CD14-positive monocyte (primary cell): ENCODE measurements at places on chromosomes 2 and 18.

DNA sequence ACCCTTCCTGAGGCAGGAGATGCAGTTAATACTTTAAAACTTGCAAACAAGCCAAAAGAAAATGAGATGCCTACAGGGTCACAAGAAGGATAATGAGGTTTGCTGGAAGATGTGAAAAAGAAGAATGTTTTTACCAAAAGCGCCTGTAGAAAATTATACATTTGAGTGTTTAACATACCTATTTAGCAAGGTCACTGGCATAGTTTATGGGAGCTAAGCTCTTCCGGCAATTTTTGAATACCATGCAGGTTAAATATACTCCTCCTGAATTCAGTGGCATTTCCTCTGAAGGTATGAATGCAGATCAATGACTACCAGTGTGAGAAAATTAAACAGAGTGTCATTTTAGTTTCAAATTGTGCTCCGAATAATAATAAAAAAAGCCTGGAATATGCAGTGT, 21.2 kb upstream of the MAP3K20 start:
- no peak for DNase-seq

- DNase-seq, result no peak
Measured at GRCh38 chr2:178377046-178377445, 73.9 kb downstream of the PRKRA start.

DNA sequence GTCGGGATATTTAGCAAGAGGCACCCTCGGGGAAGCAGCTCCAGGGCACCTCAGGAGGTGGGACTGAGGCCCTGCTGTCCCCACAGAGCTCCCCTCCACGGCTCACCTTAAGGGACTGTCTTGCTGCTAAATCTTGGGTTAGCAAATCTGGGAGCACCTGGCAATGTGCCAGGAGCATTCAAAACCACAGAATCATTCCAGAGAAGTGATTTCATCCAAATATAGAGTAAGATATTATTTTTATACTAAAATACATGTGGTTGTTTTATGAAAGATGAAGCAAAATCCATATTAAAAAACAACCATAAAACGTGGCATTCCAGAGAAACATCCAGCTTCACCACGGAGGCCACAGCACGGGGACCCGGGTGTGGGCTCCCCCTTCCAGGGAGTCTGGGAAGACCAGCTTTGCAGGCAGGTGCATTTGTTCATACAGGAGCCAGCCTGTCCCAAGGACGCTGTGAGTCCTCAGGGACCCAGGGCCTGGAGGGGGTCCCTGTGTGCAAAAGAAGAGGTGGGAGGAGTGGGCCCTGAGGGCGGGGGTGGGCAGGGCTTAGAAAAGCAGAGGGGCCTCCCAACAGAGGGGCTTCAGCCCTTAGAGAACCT, 16.3 kb downstream of the HS1BP3 start:
- DNase-seq, result no peak

- no peak for DNase-seq
Measured at GRCh38 chr2:48529676-48530032, 300 bp upstream of the STON1 start.

DNA sequence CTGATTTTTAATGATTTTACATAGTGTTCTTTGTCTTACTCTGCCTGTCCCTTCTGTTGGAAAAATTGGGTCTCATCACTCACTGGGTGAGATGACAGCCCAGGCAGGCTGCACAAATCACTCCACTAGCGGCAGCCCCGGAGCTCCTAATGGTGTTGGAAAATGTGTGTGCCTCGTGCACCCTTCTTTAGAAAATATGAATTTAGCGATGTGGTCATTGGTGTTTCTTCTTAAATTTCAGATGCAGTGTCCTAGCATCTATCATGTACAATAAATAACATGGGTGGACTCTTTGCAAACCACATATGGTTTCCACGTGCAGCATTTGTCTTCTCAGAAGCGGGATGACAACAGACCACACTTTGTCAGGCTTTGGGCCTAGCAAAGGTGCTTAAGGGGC, 194.2 kb downstream of the ACKR3 start:
- no peak for DNase-seq

DNA sequence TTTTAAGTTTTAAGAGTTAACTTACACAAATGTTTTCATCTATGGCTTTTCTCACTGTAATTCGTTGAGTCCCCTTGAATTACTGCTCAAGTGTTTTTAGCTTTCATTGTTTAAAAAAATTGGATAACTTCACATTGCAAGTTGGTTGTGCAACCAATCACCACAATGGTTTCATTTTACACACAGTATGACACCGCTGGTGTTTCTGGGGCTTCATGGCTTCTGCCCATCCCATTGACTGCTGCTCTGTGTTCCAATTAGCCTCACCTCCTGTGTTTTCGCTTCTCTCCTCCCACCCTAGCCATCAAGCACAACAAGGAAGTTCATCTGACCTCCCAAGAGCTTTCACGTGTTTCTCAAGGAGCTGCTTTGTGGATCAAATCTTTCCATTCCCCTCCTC, 199.1 kb upstream of the CHAC2 start:
- DNase-seq, result no peak

- DNase-seq, result peak; percentile 14
Measured at GRCh38 chr2:174659069-174659900, 61.7 kb upstream of the WIPF1 start.

DNA sequence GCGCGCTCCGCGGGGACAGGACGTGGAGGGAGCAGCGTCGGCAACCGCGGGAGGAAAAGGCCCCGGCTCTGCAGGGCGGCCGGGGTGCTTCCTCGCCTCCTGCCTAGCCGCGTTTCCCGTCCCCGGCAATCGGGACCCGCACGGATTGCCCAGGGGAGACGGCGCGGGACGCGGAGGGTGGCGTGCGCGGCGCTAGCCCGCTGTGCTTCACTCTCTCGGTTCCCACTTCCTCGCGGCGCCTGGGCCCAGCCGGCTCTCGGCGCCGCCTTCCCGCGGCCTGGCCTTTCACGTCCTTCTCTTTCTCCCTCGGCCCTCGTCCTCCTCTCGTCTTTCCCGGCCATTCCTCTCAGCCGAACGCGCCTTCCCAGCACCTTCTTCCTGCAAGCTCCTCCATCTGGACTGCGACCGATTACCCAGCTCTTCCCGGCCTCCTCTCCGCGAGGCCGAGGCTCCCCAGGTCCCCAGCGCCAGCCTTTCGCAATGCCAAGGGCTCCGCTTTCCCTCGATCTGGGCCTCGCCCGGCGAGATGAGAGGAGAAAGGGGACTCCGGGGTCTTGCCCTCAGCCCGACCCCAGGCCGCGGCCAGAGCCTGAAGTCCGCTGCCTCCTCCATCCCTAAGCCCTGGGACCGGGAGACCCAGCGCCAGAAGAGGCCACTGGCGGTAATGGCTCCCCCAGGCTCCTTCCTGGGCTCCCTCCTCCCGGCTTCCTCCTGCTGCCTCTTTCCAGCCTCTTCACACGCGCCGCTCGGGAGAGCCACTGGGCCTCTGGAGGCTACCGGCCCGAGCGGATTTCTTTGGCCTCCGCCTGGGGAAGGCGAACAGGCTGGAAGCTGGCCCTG, 34.3 kb upstream of the ATP6V1B1 start:
- peak; percentile 32 for DNase-seq

DNA sequence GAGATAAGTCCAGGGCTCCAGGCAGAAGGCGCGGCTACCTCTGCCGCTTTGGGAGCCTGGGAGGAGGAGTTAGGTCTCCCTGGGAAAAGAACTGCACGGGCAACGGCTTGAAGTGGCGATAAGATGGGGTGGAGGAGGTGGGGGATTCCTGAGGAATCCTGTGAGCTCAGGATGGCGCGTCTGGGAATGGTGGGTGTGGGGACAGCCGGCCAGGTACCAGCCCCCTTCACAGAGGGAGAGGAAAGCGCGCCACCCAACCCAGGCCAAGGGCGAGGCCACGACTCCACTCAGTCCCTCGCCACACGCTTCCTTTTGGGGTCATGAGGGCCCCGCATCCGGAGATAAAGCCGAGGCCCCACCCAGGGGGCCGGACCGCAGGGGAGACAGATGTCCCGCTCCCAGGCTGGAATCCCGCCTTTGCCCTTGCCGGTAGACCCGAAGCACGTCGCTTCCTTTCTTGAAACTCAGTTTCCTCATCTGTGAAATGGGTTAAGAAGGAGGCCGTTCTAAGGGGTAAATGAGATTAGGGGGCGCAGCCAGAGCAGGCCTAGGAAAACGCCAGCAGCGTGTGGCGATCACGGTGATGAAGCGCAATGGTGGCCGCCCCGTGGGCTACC, 1.7 kb upstream of the CTDSP1 start:
- DNase-seq, result peak; percentile 62

- no peak for DNase-seq
Measured at GRCh38 chr18:58449464-58449863, 179.4 kb downstream of the ALPK2 start.

GRCh38 chr2:184644685-184645084, 46.4 kb downstream of the ZNF804A start:
- DNase-seq, result no peak

DNA sequence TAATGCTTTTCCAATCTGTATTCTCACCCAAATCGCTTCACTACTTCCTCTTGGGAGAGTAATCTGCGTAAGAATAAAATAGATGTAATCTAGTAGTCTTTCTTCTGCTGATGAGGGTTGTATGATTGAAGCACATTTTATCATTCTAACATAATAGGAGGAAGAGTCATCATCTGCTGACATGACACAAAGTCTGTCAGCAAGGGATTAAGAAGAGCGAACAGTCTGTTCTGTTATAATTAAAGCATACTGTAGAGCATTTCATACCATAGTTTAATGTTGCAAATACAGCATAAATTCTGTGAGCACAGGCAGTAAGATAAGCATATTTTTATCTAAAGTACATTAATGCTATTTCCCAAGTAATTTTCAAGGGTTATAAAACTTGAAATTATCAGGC, 10.4 kb downstream of the SLC25A52 start:
- DNase-seq, result no peak

DNA sequence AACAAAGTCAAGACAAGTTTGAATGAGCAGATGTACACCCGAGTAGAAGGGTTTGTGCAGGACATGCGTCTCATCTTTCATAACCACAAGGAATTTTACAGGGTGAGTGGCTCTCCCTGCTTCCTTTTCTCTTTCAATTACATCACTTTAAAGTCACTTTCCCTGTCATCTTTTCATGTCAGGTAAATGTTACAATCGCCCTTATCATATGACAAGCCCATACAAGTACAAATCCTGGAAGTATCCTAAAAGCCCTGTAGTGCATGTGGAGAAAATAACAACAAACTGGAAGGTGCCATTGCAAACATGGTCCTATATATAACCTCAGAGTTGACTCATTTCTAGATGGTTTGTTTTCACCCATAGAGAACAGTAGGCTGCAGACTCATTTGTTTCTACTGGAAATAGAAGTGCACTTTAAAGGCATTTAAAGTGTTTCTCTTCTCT, 126.0 kb downstream of the SP100 start:
- no peak for DNase-seq

DNA sequence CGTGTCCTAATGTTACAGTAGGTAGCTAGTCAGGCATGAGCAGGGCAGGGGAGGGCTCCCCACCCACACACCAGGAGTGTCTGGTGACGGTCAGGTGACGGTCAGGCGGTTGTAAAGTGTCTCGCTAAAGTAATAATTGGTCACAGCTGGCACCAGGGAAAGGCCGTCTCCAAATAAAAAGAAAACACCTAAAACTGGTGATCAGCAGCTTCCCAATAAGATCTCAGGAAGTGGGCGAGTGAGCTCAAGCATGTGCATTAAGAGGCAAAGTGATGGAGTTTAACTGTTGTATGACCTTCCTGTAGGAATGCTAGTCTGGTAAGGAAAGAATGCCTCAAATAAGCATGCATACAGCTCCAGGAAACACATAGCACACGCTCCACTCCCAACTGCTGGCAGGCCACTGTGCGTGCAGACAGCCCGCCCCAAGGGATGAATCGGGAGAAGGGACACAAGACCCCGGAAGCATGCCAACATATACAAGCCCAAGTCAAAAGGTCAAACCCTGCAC, 177.1 kb downstream of the RNF144A start:
- no peak for DNase-seq

- no peak for DNase-seq
Measured at GRCh38 chr2:74149247-74149525, 1.5 kb upstream of the BOLA3 start.

GRCh38 chr2:179479947-179480346, 215.3 kb upstream of the SESTD1 start:
- DNase-seq, result no peak

DNA sequence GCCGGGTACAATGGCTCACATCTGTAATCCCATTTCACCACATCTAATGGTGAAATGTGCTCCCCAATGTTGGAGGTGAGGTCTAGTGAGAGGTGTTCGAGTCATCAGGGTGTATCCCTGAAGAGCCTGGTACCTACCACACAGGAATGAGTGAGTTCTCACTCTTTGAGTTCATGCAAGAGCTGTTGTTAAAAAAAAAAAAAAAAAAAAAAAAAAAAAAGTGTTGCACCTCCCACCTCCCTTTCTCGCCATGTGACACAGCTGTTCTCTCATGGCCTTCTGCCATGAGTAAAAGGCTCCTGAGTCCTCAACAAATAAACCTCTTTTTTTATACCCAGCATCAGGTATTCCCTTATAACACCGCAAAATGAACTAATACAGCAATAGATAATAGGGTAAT, 106.3 kb downstream of the C2orf74 start:
- no peak for DNase-seq
